Suppressor macrophage treated with lipopolysaccharide for 4 hours (primary cell): ENCODE measurements at places on chromosomes 13 and 19.

DNA sequence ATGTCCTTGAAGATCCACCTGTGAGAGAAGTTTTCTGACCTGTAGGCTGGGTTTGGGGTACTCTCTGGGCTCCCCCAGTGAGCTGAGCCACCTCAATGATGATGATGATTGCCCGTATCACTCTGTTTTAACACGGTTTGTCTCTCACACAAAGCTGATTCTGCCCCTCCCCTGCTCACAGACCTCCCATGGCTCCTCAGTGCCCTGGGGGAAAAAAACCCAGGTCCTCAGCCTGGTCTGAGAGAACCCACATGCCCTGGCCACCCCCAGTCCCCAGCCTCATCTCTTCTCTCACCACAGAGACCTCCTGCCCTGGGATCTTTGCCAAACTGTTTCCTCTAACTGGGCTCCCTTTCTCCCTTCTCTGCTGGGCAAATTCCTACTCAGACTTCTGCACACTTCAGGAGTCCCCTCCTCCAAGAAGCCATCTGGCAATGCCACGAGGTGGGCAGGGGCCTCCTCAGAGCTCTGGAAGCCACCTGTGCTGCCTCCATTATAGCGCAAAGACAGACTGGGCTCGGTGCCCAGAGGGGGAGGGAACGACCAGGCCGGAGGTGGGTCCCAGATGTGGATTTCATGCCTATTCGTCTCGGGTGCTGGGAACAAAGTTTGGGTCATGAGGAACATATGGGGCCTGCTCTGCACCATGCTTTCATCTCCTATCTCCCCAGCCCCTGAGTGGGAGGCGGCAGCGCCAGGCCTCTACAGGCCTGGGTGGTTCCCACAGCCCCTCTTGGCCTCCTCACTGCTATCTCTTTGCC, 8.5 kb upstream of the CA11 start:
- no peak for DNase-seq

DNA sequence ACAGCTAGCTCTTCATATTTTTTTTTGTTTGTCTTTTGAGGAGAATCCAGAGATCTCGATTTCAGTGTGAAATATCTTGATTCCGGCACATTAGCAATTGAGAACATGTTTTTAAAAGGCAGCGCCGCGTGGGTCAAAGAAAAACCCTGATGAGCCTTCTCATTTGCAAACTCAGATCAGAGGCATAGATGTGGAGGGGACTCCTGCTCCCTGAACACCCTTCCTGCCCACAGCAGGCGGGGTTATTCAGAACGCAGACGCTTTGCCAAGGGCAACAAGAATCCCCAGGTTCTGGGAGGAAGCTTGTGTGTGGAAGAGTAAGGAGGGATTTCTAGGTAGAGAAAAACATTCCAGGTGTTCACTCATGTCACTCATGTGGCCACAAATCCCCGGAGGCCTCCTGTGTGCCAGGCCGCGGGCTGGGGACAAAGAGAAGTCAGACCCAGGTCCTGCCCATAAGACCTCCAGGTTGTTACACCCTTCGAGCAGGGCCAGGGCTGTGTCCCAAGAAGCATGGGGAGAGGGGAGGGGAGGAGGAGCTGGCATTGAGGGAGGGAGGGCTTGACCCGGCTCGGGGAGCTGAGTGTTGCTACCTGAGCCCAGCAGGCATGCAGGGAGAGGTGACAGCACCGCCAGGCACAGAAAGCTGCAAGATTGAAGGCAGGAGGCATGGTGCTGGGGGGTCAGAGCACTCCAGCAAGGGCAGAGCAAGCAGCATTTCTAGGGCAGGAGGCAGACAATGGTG, 15.9 kb upstream of the IGLON5 start:
- no peak for DNase-seq

- DNase-seq: peak; percentile 71
These were observed 31.3 kb upstream of the USE1 start for GRCh38 chr19:17183858-17184321.

GRCh38 chr19:49682274-49682673, 5.2 kb downstream of the PRMT1 start:
- DNase-seq: no peak

DNA sequence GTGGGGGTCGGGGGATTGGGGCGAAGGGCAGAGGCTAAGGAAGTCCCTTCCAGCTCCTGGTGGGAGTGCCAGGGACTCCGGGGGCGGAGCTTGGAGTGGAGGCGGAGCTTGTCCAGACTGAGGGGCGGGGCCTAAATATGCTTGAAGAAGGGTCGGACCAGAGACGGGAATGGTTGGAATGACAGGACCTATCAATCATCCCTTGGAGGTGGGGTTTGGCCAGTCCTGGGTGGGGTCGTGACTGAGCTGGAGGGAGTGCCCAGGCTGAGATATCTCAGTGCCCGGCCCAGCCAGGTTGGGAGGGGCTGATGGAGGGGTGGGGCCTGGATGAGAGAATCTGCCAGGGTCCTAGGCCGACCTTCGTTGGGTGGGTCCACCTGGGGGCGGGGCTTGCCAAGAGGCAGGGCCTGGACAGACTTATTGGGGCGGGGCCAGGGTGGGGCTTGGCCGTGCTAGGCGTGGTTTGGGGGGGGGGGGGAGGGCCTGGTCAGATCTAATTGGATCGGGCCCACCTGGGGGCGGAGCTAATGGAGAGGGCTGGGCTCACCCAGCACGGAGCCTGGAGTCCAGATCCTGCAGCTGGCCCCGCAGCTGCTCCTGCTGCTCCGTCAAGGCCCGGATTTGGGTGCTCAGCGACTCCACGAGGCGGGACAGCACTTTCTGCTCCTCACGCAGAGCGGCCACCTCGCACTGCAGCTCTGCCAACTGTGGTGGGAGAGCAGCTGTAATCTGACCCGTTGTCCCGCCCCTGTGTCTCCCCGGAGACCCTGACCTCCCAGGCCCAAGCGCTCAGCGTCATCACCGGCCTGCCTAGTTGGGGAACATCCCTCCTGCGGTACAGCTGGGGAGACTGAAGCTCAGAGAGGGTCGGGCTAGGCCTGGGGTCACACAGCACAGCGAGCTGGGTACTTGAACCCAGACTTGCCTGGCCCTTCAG, 2.6 kb upstream of the WIZ start:
- DNase-seq: peak; percentile 22

DNA sequence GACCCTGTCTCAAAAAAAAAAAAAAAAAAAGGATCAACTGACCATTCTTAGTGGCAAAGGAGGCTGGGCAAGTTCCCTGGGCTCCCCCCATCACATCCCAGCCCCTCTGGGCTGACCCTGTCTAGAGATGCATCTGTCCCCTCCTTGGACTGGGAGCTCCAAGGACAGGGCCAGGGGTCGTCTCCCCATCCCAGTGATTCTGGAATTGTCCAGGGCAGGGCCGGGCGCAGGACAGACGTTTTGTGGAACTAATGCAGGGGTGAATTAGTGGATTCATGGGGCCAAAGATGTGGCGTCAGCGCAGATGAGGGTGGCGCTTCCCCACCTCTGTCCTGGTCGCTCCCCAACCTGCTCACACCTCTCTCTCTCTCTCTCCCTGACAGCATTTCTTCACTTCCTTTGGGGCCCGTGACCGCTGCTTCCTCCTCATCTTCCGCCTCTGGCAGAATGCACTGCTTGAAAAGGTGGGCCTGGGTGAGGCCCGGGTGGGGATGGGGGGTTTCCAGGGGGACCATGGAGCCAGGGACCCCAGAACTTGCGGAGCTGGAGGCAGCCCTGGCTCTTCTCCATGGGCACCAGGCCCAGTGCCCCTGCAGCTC, 11.1 kb downstream of the GRAMD1A start:
- no peak for DNase-seq

GRCh38 chr13:23427342-23427843, 6.1 kb downstream of the SACS start:
- no peak for DNase-seq

- DNase-seq: no peak
These were observed 50.3 kb upstream of the TUBGCP3 start for GRCh38 chr13:112638157-112638750.

GRCh38 chr13:97753942-97754670, 199.4 kb upstream of the IPO5 start:
- no peak for DNase-seq

- no peak for DNase-seq
These were observed 78.5 kb upstream of the NBEA start for GRCh38 chr13:34863360-34864135.

DNA sequence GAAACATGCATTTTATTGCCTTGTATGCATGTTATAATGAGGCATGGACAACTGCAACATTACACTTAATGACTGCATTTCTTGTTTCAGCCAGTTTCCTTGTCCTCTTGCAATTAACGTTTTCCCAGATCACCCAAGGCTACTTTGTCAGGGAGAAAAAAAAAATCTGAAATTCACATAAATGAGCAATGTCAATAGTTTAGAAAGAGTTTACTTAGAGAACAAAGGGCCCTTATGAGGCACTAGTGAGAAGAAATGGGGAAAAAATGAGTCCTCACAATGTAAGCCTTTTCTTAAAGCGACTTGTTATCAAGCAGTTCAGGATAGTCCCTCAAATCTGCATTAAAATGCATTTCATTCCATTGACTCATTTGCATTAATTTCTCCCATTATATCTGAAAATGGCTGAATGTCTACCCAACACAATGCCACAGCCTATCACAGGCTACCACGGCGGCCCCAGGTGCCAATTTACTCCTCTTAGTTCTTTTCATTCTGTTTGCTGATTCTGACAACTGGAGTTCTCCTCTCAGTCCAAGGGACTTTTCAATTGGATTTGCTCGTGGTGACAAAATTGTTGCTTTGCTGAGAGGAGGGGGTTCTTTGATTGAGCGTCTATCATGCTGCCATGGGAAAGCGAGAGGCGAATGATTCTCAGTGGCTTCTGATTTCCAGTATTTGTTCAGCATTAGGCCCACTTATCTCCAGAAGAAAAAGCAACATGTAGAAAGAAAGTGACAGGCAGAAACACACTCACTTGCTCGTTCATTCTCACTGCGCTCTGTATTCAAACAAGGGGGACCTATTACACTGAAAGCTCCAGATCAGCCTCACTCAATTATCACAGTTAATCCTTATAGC, 107.1 kb downstream of the DACH1 start:
- no peak for DNase-seq

DNA sequence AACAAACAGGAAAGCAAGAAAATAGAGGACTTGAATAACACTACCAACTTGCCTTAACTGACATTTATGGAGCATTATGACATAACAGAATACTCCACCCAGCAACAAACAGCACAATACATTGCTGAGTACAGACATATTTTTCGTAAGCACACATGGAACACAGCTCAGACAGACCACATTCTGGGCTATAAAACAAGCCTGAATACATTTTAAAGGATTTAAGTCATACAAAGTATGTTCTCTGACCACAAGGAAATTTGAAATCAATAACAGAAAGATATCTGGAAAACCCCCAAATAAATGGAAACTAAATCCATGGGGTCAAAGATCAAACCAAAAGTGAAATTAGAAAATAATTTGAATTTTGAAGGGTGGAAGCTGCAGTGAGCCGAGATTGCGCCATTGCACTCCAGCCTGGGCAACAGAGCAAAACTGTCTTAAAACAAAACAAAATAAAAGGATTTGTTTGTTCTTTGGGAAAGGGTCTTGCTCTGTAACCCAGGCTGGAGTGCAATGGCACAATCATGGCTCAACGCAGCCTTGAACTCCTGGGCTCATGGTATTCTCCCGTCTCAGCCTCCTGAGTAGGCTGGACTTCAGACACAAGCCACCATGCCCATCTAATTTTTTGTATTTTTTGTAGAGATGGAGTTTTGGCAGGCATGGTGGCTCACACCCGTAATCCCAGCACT, 5.6 kb downstream of the ZDHHC20 start:
- peak; percentile 48 for DNase-seq

DNA sequence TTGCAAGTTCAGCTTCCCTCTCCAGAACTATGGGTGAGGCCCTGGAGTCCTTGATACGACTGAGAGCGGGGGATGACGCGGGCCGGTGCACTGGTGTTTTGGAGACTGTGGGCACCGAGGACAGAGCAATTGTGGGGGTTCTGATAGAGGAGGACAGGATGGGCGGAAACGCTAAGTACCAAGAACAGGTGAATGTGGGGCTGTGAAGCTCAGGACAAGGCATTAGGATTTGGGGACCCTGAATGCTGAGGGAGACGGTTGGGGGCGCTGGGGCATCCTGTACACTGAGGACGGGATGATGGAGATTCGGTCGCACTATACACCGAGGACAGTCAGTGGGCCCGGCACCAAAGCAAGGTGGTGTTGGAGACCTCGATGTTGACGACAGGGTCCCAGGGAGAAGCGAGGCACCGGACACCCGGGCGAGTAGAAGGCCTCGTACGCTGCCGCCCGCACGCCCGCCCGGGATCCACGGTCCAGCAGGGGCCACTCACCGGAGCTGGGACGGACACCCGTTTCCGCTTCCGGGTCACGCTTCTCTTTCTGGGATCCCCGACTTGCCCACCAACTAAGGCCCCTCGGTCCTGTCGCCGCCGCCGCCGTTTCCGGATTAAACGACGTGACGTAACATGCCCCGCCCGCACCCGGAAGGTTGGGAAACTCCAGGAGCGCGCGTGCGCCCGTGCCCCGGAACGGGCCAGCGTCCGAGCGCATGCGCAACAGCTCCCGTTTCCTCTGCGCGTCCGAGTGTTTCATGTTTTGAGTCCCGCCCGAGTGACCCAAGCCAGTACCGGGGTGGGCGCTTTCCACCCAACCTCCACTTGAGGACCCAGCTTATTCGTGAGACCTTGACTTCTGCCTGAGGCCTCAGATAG, at the start of gene CHMP2A:
TSS of gene CHMP2A (minus strand) at position 612 of the 875 bp plus-strand sequence. CDS start 893 bp downstream, outside the sequence.
- peak; percentile 99 for DNase-seq

GRCh38 chr13:99251921-99252320, 6.3 kb downstream of the GPR18 start:
- DNase-seq: peak; percentile 40

DNA sequence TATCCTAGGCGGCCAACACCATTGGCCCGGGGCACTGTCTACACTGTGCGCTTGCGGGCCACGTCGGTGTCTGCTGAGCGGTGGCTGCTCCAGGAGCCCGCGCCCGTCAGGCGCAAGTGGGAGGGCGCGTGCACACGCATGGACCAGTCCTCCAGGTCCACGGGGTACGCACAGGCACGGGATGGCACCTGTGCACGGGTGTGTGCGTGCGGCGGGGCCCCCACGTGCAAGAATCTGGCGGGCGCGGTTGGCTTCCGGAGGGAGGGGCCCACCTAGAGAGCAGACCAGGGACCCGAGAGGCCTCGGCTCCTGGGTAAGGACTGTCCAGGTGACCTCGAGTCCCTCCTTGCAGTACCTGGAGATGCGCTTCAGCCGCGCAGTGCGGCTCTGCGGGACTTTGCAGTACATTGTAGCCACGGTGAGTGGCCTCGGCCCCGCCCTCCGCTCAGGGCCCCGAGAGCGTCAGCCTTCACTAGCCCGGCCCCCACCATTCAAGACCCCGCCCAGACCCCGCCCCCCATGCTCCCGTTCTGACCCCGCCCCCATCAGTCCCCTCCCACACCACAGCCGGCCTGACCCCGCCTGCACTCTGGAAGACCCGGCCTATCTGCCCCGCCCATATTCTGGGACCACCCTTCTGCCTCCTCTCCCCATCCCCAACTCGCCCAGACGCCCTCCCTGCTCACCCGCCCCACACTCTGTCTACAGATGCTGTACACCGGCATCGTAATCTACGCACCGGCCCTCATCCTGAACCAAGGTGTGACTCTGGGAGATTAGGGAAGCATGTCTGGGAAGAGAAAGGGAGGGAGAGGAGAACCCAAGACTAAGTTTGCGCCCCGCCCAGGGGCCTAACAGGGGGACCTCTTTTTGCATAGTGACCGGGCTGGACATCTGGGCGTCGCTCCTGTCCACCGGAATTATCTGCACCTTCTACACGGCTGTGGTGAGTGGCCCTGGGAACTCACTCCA, 2.3 kb downstream of the SLC5A5 start:
- peak; percentile 49 for DNase-seq

- DNase-seq: no peak
These were observed 118.5 kb downstream of the ATP8A2 start for GRCh38 chr13:25490236-25490635.

- DNase-seq: no peak
These were observed 1.1 kb downstream of the METTL21C start for GRCh38 chr13:102693776-102694175.

GRCh38 chr19:19743176-19743575, 10.3 kb upstream of the ZNF14 start:
- no peak for DNase-seq
